CD4-positive, alpha-beta T cell treated with Interleukin-6 at 100 ng/mL for 8 hours (primary cell): ENCODE measurements at places on chromosomes 1 and 21.

GRCh38 chr1:29603622-29604021, 367.3 kb downstream of the PTPRU start:
- DNase-seq, result no peak

- DNase-seq, result no peak
Observed at GRCh38 chr1:193339401-193339800, 153.0 kb upstream of the B3GALT2 start.

DNA sequence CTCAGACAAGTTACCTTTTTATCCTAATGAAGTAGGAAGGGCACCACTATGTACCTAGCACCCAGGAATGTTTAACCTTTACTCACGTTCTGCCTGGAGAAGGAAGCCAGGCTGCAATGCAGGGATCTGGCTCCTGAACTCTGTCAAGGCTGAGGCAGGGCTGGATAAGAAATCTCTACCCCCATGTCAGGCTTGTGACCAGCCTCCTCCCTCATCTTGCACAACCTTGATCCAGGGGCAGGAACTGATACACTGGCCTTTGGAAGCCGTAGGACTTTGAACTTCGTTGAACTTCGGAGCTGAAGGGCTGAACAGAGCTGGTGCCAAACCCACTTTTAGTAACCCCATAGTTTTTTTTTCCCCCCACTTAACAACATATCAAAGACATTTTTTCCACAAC, 8.0 kb upstream of the AKR1A1 start:
- DNase-seq, result no peak

- DNase-seq, result peak; percentile 38
Observed at GRCh38 chr21:32772281-32773047, 909 bp upstream of the PAXBP1 start.

- no peak for DNase-seq
Observed at GRCh38 chr1:3683992-3684391, 31.7 kb downstream of the TP73 start.

DNA sequence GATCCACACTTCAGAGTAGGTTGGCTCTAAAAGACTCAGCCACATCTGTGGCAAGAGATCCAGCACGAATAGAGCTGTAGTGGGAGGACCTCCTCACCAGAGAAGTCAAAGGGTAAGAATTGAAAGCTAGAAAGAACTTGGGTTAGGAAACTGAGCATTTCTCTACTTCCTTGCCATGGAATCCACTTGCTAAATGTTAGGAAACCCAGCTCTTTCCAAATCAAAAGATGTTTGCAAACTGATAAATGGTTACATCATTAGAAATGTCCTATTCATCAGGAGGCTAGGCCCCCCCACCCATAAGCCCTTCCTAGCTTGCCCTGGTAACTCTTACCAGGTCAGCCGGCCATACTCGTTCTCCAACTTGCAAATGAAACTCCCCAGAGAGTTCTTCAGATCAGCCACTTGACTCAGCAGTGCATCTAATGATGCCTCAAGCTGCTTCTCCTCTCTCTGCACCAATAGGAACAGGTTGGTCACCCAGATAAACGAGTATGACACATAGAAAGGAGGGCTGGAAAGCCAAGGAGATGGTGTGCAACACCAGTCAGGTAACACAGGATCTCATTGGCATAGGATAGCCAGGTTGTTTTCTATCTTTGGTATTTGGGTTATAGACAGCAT, 1.5 kb downstream of the MED8 start:
- DNase-seq, result no peak

GRCh38 chr1:109078317-109078716, 2.5 kb upstream of the TAF13 start:
- no peak for DNase-seq
